ENCODE measurements at places on chromosomes 4 and X. TPM values are rescaled to one million over a fixed set of nuclear protein-coding genes. Genes with fewer than 3 reads are reported as not detected.

- no peak for DNase-seq
Observed at GRCh38 chr4:5552451-5552850, 155.9 kb downstream of the EVC2 start.

- DNase-seq: no peak
Observed at GRCh38 chrX:107701493-107702121, 73.3 kb downstream of the PRPS1 start.

GLRA3 gene
- not detected for total RNA-seq

DNA sequence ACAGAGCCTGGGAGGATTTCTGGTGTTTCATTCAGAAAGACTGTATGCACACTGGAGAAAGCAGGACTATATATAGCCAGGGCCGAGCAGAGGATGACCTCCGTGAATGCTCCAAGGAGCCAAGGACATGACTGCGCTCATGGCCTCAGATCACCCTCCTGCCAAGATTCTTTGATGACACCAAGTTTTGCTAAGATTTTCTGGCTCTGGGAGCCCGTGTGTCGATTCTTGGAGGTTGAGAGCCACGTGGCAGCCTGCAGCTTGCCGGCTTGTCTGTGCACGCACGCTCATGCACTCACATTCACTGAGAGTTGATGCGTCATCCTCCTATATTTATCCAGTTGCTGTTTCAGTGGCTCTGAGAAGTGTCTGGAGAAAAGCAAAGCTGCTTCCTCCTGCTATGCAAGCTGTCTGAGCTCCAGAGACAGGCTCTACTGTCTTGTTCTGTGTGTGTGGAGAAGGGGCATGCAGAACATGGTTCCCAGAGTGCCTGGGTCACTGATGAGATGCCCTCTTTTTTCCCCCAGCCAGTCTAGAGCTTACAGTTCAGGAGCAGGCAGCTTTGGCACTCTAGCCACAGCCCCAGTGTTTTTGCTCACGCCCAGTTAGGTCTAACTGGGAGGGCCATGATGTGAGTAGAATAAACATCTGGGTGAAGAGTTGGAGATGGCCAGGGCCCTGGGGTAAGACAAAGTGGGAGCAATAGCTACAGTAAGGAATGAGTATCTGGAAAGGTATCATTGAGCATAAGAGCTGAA is 64.9 kb upstream of the SCOC start:
- DNase-seq: no peak

- no peak for DNase-seq
Observed at GRCh38 chr4:10743357-10743756, 58.8 kb upstream of the CLNK start.
